ENCODE measurements at places on chromosomes 5 and 9.
A peak's percentile ranks its signal among the peaks of the same experiment; 100 is the strongest.

- no peak for DNase-seq
Measured at GRCh38 chr9:112921549-112921948, 30.9 kb upstream of the SLC46A2 start.

GRCh38 chr9:115456515-115456914 is 338.6 kb upstream of the TNC start:
- no peak for DNase-seq

- DNase-seq = no peak
Measured at GRCh38 chr5:128671943-128672342, 133.9 kb upstream of the FBN2 start.

DNA sequence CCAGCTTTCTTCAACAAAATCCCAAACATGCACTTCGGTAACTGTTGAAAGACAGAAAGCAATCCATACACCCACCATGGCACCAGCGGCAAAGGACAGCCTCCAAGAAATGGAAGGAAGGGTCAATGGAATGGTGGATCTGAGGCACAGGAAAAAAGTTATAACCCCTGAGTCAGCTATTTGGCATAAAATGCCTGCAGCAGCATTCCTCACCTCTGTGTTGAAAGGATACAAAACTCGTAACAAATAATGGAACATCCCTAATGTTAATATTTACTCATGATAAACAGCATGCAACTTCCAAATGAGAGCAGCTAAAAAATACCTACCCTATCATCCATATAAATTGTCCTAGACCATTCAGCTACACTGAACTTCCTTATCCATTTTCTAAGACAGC is 9.4 kb downstream of the FBXW11 start:
- no peak for DNase-seq

DNA sequence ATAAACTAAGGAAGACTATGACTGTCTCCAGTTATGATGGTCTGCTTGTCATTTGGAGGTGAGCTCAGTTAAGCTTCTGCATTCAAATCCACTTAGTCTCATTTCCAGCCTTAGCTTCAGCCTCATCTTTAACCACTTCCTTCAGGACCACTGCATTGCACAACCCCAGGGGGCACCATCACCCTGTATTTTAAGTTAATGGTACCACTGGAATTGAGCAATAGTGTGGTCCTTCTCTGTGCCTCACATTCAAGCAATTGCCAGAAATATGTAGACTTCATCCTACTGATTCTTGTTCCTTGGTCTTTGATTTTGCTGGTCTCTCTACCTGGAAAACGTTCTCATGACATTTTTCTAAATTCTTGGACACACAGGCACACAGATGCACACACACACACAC is 131.5 kb upstream of the PTPN3 start:
- no peak for DNase-seq

DNA sequence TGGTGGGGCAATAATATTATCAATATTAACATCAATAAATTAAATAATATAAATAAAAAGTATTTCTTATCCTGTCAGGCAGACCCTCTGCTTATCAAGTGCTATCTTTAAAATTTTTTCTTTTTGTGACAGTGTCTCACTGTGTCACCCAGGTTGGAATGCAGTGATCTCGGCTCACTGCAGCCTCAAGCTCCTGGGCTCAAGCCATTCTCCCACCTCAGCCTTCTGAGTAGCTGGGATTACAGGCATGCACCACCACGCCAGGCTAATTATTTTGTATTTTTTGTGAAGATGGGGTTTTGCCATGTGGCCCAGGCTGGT is 53.2 kb downstream of the NDST1 start:
- no peak for DNase-seq

DNA sequence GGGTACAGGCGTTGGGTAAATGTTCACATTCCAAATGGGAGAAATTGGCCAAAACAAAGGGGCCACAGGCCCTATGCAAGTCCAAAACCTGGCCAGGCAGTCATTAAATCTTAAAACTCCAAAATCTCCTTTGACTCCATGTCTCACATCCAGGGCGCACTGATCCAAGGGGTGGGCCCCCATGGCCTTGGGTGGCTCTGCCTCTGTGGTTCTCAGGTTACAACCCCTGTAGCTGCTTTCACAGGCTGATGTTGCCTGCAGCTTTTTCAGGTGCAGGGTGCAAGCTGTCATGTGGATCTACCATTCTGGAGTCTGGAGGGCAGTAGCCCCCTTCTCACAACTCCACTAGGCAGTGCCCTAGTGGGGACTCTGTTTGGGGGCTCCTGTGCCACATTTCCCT is 44.8 kb downstream of the NLN start:
- DNase-seq = no peak

GRCh38 chr9:118088090-118088489 is 383.9 kb downstream of the TLR4 start:
- DNase-seq = no peak

DNA sequence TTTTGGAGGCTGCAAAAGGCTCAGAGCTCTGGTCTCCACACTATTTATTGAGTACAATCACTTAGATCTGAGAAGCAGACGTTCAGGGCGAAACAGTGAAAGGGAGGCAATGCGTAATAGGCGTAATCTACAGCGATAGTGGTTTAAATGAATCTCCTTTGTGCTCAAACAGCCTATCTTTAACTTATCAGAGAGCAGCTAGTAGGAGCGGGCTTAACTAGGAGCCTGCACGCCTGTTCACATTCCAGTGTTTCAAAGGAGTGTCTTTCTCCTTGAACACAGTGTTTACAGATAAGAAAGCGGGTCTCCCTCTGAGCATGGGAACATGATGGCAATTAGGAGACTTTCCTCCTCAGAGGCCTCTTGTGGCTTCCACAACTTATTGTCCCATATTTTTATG is 49.4 kb downstream of the AP3B1 start:
- no peak for DNase-seq

DNA sequence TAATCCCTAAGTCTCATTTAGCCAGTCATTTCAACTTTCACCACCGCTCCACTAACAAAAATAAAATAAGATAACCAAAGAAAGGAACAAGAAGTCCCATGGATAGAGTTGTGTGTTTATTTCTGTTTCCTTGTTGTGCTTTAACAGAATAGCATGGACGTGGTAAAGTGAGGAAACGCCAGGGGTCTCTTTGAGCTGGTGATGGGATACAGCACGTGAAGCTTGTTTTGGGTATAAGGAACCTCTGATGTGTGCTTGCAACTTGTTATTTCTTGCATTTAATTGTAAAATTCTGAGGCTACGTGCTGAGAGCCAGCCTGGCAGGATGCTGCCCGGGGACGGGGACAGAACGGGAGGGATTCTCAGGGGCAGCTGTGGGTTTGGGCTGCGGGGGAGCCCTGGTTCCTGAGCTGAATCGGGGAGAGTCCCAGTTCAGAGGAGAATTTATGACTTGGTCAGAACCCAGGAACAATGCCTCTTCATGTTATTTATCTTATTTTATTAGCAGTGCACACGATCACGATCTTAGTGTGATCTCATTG is 63.4 kb downstream of the ANKRD33B start:
- DNase-seq = no peak

DNA sequence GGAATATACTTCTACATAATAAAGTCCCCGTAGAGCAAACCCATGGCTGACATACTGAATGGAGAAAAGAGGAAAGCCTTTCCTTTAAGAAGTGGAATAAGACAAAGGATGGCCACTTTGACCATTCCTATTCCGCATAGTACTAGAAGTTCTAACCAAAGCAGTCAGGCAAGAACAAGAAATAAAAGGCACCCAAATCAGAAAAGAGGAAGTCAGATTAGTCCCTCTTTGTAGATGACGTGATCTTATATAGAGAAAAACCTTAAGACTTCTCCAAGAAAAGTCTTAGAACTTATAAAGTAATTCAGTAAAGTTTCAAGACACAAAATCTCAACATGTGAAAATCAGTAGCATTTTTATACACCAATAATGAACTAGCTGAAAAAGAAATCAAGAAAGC is 133.9 kb downstream of the GIN1 start:
- no peak for DNase-seq

- no peak for DNase-seq
Measured at GRCh38 chr5:95043234-95043633, 241.7 kb downstream of the MCTP1 start.

- DNase-seq = no peak
Measured at GRCh38 chr5:18965893-18966292, 1022.1 kb downstream of the CDH18 start.

DNA sequence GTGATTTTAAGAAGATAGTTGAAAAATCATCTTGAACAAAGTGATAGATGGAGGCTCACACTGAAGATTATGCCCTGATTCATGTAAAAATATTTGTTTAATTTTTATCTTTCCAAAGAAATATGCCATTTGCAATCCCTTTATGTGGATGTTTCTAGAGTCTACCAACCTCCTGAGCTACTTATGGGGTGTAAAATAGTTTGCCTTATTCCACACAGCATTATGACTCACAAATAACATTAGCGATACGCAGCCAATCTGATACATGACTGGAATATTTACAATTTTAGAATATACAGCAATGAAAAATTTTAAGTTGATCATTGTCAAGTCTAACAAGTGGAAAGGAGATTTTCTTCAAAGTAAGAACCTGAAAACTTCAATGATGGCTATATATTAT is 327.5 kb downstream of the EDIL3 start:
- no peak for DNase-seq

DNA sequence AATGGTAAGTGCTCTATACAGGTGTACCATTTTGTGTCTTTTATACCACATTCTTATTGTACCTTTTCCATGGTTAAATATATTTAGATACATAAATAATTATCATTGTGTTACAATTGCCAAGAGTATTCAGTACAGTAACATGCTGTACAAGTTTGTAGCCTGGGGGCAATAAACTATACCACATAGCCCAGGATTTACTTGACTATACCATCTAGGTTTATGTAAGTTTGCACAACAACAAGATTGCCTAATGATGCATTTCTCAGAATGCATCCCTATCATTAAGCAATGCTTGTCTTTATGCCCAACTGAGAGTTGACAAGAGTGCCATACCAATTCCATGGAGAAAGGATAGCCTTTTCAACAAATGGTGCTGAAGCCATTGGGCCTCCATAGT is 136.7 kb upstream of the PJA2 start:
- no peak for DNase-seq

GRCh38 chr5:146924132-146924531 is 45.6 kb upstream of the PPP2R2B start:
- DNase-seq = no peak

DNA sequence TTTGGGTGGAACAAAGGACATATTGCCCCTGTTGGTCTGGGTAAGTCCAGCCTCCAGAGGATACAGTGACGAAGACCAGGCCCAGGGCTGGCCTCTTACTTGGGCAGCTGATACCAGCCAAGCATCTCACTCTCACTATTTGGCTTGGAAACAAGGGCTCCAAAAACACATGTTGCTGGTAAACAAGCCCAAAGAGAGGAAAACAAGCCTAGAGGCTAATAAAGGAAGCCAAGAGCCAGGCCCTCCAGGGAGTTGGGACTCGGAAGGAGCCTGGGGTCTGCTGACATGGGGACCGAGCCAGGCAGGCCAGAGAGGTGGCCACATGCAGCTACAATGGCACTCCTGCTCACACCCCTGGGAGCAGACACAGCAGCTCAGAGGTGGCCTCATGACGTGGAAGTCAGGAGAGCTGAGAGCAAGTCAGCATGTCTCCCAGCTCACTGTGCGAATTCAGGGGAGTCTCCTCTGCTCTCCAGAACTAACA is 5.7 kb downstream of the SPARC start:
- DNase-seq = no peak

- peak; percentile 45 for DNase-seq
Measured at GRCh38 chr5:151651997-151652645, 34.6 kb downstream of the SPARC start.

- DNase-seq = no peak
Measured at GRCh38 chr5:8961219-8961618, 584.7 kb downstream of the SEMA5A start.

GRCh38 chr9:35763181-35763580 is 9.1 kb upstream of the MSMP start:
- no peak for DNase-seq

- DNase-seq = no peak
Measured at GRCh38 chr5:111254613-111255012, 30.4 kb downstream of the CAMK4 start.

- DNase-seq = no peak
Measured at GRCh38 chr5:107436201-107436600, 234.5 kb downstream of the EFNA5 start.

DNA sequence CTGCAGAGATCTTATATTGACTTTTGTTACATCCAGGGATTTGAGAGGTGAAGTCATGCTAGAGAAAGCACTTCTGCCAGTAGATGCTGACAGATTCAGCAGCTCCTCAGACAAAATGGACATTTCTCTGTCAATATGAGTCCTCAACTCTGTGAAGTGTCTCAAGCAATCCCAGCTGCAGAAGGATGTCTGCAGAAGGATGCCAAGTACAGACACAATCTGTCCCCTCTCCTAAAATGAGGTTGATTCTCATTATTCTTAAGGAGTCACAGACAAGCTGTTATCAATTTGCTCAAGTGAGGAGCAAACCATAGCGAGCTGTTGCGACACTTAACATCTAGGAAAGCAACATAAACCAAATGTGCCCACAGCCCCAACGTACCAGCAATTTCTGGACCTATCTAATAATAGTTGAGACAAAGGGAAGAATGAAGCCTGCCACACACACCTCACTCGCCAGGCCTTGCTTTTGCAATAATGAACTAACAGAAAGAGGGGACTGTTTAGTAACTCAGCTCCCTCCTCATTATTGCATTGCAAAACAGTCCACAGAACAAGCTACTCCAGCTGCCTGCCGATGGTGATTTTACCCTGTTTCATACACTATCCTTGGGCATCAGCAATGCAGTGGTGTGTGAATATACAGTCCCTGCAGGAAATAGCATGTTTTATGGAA is 364.2 kb upstream of the PDE4D start:
- no peak for DNase-seq

DNA sequence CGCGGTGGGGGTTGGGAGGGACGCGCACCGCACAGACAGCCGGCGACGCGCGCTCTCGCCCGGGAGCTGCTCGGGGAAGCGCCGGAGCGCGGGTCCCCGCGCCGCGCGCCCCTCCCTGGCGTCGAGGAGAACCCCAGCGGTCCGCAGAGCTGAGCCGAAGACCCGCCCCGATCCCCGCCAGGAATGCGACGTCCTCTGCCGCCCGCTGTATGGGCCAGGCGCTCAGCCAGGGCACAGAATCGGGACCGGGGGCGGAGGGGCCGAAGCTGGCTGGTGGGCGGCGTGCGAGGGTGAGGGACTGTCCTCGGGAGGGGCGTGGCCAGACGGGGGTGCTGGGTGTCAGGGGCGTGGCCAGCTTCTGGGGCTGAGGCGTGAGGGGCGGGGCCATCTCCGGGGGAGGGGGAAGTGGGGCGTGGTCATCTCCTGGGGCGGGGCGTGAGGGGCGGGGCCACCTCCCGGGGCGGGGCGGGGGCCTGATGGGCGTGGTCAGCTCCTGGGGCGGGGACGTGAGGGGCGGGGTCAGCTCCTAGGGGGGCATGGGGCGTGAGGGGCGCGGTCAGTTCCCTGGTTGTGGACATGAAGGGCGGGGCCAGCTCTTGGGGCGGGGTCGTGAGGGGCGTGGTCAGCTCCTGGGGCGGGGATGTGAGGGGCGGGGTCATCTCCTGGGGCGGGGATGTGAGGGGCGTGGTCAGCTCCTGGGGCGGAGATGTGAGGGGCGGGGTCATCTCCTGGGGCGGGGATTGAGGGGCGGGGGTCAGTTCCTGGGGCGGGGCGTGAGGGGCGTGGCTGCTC is 965 bp downstream of the PTGDS start:
- peak; percentile 12 for DNase-seq
